Naive B cell (primary cell): ENCODE measurements at places on chromosomes 11 and 22. TPM values are rescaled to one million over a fixed set of nuclear protein-coding genes. Genes with fewer than 3 reads are reported as not detected.

SESN3 gene
- polyA plus RNA-seq: 3.1 TPM

DEFB108B gene
- polyA plus RNA-seq: not detected

TMEM109 gene
- polyA plus RNA-seq: 286 TPM

POU2AF1 gene
- polyA plus RNA-seq: 88.0 TPM

SMTNL1 gene
- 0.18 TPM for polyA plus RNA-seq

WNT7B gene
- not detected for polyA plus RNA-seq

CHRNA10 gene
- polyA plus RNA-seq: not detected

CD3D gene
- 0.39 TPM for polyA plus RNA-seq

KRTAP5-1 gene
- polyA plus RNA-seq: not detected

MAJIN gene
- polyA plus RNA-seq: not detected

CDC42EP1 gene
- polyA plus RNA-seq: 0.82 TPM

DNA sequence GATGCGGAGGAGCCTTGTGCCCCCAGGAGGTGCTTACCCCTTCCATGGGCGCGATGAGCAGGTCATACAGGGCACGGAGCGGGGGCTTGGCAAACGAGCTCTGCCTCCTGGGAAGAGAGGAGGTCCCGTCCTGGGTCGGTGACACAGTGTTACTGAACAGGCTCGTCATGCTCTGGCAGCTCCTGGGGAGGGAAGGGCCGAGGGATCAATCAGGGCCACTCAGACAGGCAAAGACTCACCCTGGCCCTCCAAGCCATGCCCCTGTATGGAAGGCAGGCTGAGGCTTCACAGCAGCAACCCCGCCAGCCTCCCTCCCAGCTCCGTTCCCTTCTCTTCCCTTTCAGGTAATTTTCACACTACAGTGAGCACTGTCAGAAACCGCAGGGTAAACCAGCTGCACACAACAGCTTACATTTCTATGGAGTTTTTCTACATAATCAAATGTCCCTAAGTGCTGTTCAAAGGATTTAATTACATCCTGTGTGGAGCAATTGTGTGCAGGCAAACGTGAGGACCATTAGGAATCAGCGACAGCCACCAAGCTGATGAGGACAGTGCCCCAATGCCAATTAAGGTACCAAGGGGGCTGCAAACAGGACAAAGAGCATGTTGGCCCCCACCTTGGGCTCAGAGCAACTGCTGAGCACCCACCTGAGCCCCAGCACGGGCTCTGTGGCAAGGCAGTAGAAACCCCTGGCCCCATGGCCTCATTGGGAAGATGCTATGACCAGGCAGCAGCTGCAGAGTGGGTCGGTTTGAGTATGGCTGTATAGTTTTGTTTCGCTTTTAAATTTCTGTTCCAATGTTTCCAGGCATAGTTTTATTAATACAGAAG, 95.4 kb upstream of the PITPNB start:
- H3K27ac ChIP-seq: no peak overlapping the region
- no peaks in the 10 kb centered on the region for H3K27me3 ChIP-seq
- no peak for DNase-seq
- no peak overlapping the region for H3K4me3 ChIP-seq
- H3K4me1 ChIP-seq: no peaks in the 10 kb centered on the region

- H3K27me3 ChIP-seq: no peaks in the 10 kb centered on the region
- peak overlapping the region; percentile 87 for H3K27ac ChIP-seq
- H3K4me3 ChIP-seq: no peak overlapping the region
- H3K4me1 ChIP-seq: peaks cover 55% of the 10 kb centered on the region
These were observed 43.2 kb upstream of the VPREB1 start for GRCh38 chr22:22201185-22201929.

DNA sequence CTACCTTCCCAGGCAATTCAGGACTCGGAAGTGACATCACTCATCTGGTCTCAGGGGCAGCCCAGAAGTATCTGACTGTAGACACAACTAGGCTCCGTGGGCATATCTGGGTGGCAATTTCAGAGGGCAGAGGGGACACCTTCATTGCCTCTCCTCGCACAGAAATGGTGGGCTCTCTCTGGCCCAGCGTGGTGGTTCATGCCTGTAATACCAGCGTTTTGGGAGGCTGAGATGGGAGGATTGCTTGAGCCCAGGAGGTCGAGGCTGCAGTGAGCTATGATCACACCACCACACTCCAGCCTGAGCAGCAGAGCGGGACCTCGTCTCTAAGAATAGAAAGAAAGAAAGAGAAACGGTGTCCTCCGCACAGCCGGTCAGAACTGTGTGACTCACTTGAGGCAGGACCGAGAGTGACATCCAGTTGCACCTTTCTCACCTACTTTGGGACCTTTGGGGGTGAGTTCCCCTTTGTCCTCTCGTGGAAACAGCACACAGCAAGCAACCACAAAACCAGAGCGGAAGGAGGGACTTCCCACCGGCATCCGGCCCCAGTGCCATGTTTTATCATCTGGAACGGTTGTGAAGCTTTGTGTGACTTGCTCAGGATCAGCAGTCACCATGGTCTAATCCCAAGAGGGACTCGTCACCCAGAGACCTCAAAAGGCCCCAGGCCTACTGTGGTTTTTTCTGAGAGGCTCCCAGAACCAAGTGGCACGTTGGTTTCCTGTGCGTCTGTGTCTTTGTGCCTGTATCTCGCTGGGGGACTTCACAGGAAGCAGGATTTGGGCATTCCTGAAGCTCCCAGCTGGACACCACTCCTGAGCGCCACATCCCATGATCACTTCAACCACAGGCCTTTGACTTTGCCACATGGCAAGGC, 38.4 kb upstream of the EMID1 start:
- peaks cover 48% of the 10 kb centered on the region for H3K4me1 ChIP-seq
- peaks cover 62% of the 10 kb centered on the region for H3K27me3 ChIP-seq
- peak; percentile 91 for DNase-seq
- H3K4me3 ChIP-seq: peak overlapping the region; percentile 68
- no peaks in the 10 kb centered on the region for H3K36me3 ChIP-seq
- H3K27ac ChIP-seq: peak overlapping the region; percentile 94

DNA sequence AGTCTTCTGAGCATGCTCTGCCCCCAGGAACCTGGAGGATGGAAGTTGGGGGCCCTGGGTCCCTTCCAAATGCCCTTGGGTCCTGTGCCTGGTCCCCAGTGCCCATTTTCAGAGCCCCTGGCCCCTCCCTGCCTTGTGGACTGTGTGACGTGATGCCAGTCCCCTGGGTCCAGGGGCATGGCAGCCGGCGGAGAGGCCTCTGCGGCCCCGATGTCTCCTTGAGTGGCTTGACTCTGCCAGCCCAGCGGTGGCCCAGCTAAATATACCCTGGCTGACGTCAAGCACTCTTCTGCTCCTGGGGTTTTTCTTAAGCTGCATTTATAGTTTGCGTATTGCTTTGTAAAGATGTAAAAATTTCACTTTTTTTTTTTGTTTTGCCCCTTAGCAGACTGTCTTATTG, 35.2 kb upstream of the PARVG start:
- H3K4me3 ChIP-seq: no peak overlapping the region
- H3K36me3 ChIP-seq: peaks cover 24% of the 10 kb centered on the region
- H3K4me1 ChIP-seq: peaks cover 17% of the 10 kb centered on the region
- no peaks in the 10 kb centered on the region for H3K27me3 ChIP-seq
- H3K27ac ChIP-seq: no peak overlapping the region

DNA sequence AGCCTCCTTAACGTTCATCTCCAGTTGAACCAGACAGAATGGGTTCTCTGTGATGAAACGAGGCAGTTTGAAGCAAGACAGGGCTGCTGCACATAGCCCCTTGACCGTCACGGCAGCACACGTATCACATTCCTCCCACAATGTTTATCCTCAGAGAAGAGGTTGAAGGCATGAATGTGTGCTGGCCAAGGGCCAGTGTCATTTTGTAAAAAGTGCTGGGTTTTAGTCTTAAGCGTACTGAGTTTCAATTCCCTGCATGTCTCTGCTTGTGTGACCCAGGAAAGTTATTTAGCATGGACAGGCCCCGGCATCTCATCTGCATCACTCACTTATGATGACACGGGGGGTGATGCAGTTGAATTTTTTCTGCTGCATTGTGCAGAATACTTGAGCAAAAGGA, 31.6 kb downstream of the TTC12 start:
- no peak overlapping the region for H3K27ac ChIP-seq
- H3K4me3 ChIP-seq: no peak overlapping the region
- no peaks in the 10 kb centered on the region for H3K27me3 ChIP-seq
- peaks cover 34% of the 10 kb centered on the region for H3K36me3 ChIP-seq
- no peak for DNase-seq

DNA sequence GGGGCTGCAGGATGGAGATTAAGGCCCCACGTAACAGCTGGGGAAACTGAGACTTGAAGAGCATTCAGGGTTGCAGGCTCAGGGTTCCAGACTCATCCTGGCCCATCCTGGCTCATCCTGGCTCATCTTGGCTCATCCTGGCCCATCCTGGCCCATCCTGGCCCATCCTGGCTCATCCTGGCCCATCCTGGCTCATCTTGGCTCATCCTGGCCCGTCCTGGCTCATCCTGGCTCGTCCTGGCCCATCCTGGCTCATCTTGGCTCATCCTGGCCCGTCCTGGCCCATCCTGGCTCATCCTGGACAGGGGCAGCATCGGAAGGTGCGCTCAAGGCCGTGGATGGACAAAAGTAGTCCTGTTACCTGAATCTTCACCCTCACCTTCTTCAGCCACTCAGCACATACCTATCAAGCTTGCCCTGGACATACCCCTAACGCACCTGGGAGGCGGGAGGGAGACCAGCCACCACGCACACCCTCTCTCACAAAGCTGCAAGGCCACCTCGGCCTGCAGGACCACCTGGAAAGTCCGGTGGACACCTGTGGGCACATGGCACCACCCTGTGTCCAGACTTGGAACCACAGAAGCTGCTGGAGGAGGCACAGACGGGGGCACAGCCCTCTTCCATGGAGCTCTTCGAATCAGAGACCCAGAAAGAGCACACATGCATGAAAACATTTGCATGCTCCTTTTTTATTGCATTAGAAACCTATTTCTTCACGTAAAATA, 20.3 kb upstream of the NLRP6 start:
- H3K27me3 ChIP-seq: no peaks in the 10 kb centered on the region
- H3K36me3 ChIP-seq: no peaks in the 10 kb centered on the region
- H3K4me3 ChIP-seq: no peak overlapping the region
- no peak overlapping the region for H3K27ac ChIP-seq
- DNase-seq: no peak

GRCh38 chr11:19398772-19399527, 158.2 kb upstream of the E2F8 start:
- no peak overlapping the region for H3K27ac ChIP-seq
- H3K4me3 ChIP-seq: no peak overlapping the region
- H3K4me1 ChIP-seq: no peaks in the 10 kb centered on the region
- H3K27me3 ChIP-seq: peaks cover 19% of the 10 kb centered on the region
- no peak for DNase-seq
- H3K36me3 ChIP-seq: no peaks in the 10 kb centered on the region

GRCh38 chr22:49660794-49661781, 166.6 kb downstream of the BRD1 start:
- H3K27ac ChIP-seq: peak overlapping the region; percentile 16
- H3K27me3 ChIP-seq: peaks cover 6% of the 10 kb centered on the region
- H3K4me3 ChIP-seq: no peak overlapping the region
- no peak for DNase-seq

DNA sequence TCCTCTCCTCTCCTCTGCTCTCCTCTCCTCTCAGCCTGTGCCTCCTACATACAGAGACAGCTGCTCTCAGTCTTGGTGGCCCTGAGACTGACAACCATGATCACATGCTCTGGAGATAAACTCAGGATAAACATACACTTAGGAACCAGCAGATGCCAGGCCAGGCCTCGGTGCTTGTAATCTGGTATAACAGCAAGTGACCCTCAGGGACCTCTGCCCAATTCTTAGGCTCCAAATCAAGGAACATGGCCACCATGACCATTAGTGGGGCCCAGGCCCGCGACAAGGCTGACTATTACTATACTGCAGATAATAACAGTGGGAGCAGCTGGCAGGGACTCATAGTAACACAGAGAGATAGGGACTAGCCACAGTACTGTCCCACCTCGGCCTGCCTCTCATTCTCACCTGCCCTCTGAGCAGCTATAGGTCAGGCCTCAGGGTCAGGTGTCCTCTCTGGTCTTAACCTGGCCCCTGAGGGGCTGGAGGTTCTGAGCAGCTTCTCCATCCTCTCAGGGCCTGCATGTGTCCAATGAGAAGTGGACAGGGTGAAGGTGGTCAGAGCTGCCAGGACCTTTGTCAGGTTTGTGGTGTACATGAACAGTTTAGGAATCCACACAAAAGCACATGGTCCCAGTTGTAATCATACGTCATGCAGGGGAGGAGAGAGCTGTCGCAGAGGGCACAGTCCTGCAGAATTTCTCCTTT, 106.1 kb downstream of the GGTLC2 start:
- H3K4me1 ChIP-seq: peaks cover 41% of the 10 kb centered on the region
- no peak overlapping the region for H3K27ac ChIP-seq
- no peak for DNase-seq
- H3K27me3 ChIP-seq: no peaks in the 10 kb centered on the region
- H3K4me3 ChIP-seq: no peak overlapping the region
- H3K36me3 ChIP-seq: no peaks in the 10 kb centered on the region

DNA sequence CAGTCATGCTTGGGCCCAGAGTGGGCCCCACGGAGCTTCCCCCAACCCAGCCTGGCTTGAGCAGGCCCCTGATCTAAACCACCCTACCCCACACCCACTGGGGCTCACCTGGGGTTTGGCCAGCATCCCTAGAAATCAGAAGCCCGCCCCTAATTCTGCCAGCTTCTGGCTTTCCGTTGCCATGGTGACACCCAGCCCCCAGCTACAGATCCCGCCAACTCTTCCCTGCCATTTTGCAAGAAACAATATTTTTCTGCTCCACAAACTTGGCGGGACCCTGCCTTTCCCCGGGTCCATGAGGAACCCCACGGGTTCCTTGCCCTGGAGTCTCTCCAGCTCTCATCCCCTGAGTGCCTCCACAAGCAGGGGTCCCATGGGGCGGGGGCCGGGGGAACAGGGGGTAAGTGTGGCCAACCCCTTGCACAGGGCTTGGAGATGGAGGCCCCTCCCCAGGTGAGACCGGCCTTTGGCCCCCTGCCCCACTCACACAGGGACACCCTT, 90.0 kb downstream of the CDKN1C start:
- H3K27ac ChIP-seq: no peak overlapping the region
- peaks cover 33% of the 10 kb centered on the region for H3K36me3 ChIP-seq
- no peak overlapping the region for H3K4me3 ChIP-seq
- peaks cover 9% of the 10 kb centered on the region for H3K27me3 ChIP-seq

DNA sequence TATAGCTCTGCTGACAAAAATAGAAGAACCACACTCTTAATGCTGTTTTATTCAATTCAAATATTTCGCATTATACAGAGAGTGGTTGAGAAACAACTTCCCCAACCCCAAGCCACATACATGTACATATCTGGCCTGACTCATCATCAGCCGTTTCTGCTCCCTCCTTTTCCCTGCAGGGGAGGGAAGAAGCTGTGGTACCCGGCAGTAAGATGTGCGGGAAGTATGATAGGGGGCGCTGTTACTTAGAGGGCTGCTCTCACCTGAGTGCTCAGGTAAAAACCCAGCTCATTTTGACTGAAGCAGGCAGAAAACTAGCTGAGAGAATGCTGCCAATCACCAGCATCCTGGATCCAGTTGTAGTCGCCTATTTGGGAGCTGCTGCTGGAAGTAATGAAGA, 85.5 kb downstream of the NELL1 start:
- no peak for DNase-seq
- no peak overlapping the region for H3K4me3 ChIP-seq
- no peaks in the 10 kb centered on the region for H3K4me1 ChIP-seq
- no peaks in the 10 kb centered on the region for H3K36me3 ChIP-seq
- no peaks in the 10 kb centered on the region for H3K27me3 ChIP-seq
